Transverse colon (tissue), 4 donors: ENCODE measurements at places on chromosomes 2 and 18.

GRCh38 chr2:133652398-133652797, 84.1 kb upstream of the NCKAP5 start:
- DNase-seq = no peak

DNA sequence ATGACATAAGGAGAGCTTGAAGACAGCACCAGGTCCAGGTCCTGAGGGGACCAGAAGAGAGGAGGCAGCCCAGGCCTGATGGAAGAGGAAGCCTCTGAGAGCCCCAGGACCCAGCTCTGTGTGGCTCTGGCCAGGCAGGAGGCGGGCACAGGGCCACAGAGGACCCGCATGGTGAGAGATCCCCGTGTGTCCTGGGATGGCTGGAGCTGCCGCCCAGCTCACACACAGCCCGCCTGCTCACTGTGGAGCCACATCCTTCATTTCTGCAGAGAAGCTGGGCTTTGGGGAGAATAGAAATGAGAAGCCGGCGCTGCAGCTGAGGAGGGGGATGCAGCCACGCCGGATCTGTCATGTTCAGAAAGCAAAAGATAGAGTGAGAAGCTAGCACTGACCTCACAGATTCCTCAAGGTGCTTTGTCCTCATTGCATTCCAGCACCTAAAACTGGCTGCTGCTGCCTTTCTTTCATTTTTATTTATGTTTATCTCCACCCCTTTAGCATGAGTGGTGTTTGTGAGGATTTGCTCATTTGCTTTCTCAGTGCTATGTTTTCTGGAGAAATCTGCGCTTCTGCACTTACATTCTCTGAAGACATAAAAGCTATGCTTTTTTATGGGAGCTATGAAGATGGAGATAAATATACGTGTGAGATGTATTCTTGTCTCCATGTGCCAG, 307.6 kb upstream of the MYT1L start:
- DNase-seq = no peak

GRCh38 chr2:218161644-218162043, 5.1 kb downstream of the CXCR1 start:
- no peak for DNase-seq

GRCh38 chr2:162732946-162733698, 105.4 kb downstream of the KCNH7 start:
- DNase-seq = peak; percentile 24

DNA sequence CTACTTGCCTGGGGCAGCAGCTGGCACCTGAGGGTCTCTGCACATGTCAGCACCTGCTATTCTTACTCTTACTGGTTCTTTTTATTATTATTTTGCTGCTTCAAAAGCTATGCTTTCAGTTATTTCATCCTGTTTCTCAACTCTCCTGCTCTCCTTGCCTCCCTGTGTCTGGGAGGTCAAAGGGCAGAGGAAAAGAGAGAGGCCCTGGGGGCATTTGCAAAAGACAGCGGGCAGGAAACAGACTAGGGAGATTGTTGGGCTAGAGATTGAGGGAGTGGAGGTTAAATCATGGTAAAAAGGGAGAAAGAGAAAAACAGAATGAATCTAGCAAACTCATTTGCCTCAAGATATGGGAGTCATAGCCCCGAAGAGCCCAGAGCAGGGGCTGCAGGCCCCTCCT, 21.1 kb upstream of the RPL31 start:
- no peak for DNase-seq

GRCh38 chr2:173307293-173307692, 47.4 kb upstream of the CDCA7 start:
- DNase-seq = no peak

GRCh38 chr2:8408560-8409460, 273.0 kb upstream of the ID2 start:
- DNase-seq = no peak

GRCh38 chr2:235319095-235319494, 174.7 kb upstream of the AGAP1 start:
- DNase-seq = no peak

DNA sequence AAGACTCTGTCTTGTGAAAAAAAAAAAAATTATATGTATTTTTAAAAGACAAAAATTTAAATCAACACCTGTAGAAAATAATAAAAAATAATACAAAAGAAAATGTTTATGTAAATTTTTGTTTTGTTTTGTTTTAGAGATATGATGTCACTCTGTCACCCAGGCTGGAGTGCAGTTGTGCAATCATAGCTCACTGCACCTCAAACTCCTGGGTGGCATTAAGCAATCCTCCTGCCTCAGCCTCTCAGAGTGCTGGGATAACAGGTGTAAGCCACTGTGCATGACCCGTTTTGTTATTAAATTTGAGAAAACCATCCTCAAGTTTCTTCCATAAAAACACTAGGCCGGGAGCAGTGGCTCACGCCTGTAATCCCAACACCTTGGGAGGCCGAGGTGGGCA, 56.2 kb upstream of the B3GNT7 start:
- DNase-seq = no peak

DNA sequence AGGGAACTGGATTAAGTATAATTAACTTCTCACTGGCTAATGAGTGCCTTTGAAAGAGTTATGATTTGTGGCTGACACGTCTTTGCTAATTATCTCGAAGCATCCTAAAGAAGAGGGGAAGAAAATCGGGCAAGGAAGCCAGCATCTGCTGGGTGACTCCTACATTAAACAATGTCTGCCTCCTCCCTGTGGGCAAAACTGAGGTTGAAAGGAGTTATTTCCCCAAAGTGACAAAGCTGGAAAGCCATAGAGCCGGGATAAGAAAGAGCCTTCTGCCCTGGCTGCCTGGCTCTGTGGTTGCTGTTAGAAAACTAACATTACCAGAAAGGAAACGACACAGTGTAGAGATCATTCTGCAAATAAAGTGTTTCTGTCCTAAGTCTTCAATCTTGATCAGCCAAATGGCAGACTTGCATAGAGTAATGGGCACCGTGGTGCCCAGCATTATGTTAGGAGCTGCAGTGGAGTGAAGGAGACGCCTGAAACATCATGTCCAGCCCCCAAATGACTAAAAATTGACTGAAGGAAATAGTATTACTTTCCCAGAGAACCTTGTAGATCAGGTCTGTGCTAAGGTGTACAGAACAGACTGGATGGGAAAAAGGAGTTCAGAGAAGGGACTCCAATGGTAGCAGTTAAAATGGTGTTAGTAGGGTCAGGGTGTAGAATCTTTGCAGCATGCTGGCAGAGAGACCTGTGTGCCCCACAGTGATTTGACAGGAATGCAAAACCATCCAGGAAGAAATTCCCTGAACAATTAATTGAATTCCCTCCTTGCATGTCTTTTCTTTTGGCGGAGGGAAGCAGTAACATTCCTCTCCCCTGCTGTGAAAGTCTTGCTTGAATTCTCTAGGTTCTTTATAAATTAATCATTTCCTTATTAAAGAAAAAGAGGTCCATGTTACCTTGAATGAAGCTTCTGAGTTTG, 44.4 kb downstream of the ALPK2 start:
- DNase-seq = no peak

DNA sequence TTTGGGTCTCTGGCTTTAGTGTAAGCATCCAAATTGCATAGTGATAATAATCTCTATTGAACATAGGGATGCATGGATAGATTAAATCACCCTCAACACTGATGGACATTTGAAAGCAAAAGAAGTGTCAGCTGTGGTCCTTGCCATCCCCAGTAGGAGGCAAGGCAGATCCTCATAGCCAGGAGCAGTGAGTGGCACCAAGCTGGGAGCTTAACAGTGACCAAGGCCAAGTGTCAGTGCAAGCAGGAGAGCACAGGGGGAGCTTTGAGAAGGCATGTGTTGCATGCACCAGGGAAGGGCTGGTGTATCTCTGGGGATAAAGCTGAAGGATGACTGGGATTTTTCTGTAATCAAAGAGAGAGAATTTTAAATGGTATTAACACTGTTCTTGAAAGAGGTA, 14.7 kb downstream of the SLC14A1 start:
- DNase-seq = no peak

DNA sequence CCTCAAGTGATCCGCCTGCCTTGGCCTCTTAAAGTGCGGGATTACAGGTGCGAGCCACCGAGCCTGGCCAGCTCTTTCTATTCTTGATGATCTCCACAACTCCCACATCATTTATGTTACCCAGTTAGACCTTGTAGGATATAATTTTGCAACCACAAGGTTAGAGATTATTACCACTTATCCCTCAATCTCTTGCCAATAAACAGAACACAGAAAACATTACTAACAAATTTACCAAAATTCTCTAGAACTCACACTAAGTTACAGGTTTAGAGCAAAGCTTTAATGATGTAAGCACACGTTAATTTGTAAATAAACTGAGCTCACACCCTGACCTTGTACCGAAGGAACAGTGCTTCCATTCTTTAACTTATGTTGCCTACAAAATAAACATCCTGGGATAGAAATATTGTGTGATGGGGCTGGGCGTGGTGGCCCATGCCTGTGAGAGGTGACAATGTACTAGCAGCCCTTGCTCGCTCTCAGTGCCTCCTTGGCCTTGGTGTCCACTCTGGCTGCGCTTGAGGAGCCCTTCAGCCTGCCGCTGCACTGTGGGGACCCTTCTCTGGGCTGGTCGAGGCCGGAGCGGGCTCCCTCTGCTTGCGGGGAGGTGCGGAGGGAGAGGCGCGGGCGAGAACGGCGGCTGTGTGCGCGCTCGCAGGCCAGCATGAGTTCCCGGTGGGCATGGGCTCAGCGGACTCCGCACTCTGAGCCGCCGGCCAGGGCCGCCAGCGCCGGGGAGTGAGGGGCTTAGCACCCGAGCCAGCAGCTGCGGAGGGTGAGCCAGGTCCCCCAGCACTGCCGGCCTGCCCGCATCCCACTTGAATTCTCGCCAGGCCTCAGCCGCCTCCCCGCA, 42.1 kb upstream of the ITSN2 start:
- DNase-seq = peak; percentile 10

- no peak for DNase-seq
Measured at GRCh38 chr2:217684431-217685254, 318.2 kb downstream of the TNS1 start.
